Activated naive CD4-positive, alpha-beta T cell (primary cell): ENCODE measurements at places on chromosomes 6 and 20.
A peak's percentile ranks its signal among the peaks of the same experiment; 100 is the strongest.

- no peak for DNase-seq
Observed at GRCh38 chr6:37882724-37883413, 63.3 kb downstream of the ZFAND3 start.

GRCh38 chr6:45923831-45924391 lies 91.7 kb downstream of the CLIC5 start:
- no peak for DNase-seq

DNA sequence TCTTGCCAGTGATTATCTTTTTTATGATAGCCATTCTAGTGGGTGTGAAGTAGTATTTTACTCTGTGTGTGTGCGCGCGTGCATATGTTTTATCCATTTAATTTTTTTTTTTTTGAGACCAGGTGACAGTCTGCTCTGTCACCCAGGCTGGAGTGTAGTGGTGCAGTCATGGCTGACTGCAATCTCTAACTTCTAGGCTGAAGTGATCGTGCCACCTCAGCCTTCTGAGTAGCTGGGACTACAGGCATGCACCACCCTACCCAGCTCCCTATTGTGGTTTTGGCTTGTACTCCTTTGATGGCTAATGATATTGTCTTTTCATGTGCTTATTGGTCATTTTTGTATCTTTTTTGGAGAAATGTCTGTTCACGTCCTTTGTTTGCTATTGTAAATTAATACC lies 33.3 kb downstream of the ITCH start:
- no peak for DNase-seq

DNA sequence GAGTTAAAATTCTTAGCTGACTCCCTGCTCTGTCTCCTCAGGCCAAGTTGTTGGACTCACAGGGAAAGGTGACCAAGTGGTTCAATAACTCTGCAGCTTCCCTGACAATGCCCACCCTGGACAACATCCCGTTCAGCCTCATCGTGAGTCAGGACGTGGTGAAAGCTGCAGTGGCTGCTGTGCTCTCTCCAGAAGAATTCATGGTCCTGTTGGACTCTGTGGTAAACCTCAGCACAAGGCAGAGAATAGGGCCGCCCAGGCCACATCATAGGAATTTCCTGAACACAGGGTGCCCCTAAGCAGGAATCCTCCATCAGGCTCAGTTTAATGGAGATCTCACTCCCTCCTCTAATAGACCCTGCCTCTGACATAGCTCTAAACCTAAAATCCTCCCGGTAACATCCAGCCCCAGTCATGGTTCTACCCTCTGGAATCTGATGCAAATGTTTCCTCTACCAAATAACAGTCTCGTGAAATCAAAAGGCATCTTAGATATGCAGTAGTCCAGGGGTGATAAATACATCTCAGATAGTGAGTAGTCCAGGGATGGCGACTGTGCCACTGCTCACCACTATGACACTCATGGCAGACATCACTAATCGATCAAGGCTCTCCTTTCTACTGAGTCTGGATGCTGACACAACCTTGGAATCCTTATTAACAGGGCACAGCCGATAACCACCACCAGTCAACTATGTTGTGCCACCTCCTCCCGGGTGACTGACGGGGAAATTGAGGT lies 18.3 kb downstream of the BPIFB1 start:
- no peak for DNase-seq

DNA sequence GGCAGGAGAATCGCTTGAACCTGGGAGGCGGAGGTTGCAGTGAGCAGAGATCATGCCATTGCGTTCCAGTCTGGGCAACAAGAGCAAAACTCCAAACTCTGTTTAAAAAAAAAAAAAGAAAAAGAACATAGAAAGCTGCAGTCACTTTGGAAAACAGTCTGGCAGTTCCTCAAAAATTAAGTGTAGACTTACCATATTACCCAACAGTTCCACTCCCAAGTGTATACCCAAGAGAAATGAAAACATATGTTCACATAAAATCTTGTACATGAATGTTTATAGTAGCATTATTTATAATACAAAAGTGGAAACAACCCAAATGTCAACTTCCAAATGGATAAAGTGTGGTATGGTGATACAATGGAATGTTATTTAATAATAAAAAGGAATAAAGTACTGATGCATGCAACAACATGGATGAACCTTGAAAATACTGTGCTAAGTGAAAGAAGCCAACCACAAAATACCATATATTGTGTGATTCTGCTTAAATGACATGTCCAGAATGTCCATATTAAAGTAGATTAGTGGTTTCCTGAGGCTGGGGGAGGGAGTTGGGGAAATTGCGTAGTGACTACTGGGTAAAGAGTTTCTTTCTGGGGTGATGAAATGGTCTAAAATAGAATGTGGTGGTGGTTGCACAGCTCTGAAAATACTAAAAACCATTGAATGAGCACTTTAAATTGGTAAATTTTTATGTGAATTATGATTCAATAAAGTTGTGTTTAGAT lies 62.9 kb downstream of the SUN5 start:
- no peak for DNase-seq

GRCh38 chr6:1297746-1298145 lies 14.2 kb upstream of the FOXQ1 start:
- no peak for DNase-seq

DNA sequence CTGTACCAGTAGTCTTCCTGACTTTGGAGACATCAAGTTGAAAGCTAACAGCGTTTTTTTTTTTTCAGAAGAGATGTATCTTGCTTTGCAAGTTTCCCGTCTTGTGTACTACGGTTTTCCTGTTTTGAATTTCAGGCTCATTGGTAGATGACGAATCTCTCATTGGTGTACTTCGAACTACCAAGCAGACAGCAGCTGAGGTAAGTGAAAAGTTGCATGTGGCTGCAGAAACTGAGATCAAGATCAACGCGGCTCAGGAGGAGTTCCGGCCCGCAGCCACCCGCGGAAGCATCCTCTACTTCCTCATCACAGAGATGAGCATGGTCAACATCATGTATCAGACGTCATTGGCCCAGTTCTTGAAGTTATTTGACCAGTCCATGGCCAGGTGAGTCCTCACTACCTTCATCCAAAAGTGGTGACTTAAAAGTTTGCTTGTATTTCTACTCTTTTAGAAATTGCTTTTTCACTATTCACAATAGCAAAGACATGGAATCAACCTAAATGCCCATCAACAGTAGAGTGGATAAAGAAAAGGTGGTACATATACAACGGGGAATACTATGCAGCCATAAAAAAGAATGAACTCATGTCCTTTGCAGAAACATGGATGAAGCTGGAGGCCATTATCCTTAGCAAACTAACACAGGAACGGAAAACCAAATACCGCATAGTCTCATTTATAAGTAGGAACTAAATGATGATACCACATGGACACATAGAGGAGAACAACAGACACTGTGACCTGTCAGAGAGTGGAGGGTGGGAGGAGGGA lies 110.6 kb upstream of the GLP1R start:
- no peak for DNase-seq

DNA sequence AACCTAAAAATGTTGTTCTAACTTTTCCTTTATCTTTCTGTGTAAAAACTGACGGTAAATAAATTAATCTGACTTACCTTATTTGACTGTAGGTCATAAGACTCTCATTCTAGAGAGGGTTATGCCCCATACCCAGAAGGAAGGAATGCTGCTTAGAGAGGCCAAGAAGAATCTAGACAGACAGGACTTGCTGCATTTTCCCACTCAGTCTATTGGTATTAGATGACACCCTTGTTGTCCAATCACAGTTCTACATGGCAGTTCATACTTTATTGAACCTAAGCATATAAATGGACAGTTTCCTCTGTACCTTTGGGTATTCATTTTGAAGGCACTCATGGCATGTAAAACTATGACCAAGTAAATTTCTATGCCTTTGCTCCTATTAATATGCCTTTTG lies 359.6 kb upstream of the ID4 start:
- no peak for DNase-seq

- DNase-seq = no peak
Observed at GRCh38 chr20:57573894-57574293, 13.0 kb downstream of the PCK1 start.

DNA sequence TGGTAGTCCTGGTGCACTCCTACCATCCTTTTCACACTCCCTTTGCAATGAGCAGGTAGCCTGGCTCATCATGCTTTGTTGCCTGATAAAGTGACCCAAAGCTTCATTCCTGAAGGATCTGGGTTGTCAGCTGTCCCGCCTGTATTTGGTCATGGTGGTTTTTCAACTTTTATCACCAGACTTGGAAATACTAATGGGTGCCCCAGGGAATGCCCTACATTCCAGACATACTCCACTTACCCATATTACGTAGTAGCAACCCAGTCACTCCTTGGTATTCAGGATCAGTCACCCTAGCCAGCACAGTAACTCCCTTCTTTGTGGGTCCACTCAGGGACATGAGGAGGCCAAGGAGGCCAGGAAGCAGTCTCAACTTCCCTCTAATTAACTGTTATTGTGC lies 199.2 kb downstream of the MAFB start:
- no peak for DNase-seq

DNA sequence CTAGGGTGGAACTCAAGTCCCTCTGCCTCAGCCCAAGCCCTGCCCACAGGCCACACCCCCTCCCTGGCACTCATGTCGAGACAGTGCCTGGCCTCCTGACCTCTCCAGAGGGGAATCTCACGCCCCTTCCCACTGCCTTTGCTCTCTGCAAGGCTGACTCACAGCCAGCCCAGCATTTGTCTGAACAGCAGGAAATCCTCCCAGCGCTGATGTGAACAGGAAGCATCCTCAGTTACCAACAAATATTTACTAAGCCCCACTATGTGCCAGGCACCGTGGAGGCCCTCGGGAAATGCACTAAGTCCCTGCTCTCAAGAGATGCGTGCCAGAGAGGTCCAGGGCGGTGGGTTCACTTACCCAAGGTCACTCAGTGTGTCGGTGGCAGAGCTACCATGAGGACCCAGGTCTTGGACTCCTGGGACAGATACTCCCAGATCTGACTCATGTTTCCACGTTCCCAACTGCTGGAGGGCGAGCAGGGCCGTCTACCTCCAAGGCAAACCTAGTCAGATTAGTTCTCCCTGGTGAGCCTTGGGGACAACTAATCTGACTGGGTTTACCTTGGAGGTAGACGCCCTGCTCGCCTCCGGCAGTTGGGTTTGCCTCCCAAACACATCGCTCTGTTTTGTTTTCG lies 7.8 kb downstream of the ADA start:
- DNase-seq = peak; percentile 24

DNA sequence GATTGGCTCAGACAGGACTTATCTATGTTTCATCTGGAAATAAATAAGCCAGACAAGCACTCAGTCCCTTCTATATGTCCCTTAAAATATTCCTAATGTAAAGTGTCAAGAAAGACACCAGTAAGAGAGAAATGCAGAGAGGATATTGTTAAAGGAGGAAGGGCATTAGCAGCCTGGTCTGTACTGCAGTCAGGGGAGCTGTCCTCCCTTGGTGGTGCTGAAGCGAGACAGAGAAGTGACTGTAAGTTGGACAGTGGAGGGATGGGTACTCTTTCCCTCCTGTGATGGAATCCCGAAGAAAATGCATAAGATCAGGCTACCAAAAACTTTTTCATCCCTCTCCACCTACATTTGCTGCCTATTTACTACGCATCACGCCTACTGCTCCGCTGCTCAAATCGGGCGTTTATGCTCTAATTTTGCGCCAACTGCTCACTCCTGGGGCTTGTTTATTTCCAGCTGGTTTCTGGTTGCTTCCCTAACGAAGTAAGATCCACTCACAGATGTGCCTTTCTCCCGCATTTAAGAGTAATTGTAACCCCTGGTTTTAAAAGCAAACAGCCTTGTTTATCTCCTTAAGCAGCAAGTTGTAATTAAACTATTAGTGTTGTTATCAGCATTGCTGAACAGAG lies 35.2 kb downstream of the PHACTR1 start:
- no peak for DNase-seq

- no peak for DNase-seq
Observed at GRCh38 chr6:100472674-100473073, 8.0 kb upstream of the SIM1 start.

DNA sequence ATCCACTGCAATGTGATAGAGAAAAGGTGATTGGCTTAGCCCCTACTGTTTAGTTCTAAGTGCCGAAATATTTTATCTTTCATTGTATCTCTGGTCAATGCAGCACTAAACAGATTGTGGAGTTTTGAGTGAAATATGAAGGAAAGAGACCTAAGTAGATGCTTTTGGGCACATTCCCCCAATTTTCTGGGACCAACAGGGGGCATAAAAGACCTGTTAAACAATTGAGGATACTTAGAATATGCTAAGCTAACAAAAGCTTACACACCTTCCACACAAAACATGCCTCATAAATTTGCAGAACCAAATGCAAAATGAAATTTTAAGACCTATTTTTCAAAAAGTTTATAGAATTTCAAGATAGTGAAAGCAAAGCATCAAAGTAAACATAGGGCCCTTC lies 746.9 kb downstream of the TBC1D32 start:
- DNase-seq = no peak

DNA sequence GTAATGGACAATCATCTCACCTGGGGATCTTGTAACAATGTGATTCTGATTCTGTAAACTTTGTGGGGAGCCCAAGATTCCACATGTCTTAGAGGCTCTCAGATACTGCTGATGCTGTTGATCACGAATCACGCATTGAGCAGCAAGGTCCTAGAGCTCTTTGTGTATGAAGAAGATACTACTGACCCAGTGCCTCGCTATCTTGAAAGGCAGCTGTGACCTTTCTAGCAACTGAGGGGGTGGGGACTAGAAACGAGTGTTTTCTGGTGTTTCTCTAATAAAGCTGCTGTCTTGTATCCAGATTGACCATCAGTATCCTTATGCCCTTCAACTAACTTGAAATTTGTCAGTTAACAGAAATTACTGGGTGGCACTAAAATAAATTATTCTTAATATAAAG lies 142.9 kb downstream of the MTHFD1L start:
- DNase-seq = no peak

DNA sequence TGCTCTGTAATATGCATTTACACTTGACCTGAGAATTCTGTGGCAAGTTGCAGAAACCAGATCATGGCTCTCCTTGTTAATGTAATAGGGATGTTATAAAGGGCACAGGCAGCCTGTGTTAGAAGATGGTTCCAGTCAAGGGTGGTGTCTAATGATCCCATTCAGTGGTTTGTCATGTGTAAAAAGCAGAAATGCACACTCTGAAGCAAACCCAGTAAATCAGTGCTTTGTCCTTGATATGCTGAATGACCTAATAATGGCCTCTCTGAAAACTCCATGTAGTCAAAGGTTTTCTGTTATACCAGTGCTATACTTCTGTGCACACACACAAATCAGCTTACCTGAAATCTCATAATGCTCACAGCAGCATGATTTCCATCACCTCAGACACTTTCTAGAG lies 66.2 kb downstream of the SOBP start:
- DNase-seq = no peak
